Glomerular endothelial cell (primary cell): ENCODE measurements at places on chromosomes 6 and 20. TPM values are rescaled to one million over a fixed set of nuclear protein-coding genes. Genes with fewer than 3 reads are reported as not detected.

DNA sequence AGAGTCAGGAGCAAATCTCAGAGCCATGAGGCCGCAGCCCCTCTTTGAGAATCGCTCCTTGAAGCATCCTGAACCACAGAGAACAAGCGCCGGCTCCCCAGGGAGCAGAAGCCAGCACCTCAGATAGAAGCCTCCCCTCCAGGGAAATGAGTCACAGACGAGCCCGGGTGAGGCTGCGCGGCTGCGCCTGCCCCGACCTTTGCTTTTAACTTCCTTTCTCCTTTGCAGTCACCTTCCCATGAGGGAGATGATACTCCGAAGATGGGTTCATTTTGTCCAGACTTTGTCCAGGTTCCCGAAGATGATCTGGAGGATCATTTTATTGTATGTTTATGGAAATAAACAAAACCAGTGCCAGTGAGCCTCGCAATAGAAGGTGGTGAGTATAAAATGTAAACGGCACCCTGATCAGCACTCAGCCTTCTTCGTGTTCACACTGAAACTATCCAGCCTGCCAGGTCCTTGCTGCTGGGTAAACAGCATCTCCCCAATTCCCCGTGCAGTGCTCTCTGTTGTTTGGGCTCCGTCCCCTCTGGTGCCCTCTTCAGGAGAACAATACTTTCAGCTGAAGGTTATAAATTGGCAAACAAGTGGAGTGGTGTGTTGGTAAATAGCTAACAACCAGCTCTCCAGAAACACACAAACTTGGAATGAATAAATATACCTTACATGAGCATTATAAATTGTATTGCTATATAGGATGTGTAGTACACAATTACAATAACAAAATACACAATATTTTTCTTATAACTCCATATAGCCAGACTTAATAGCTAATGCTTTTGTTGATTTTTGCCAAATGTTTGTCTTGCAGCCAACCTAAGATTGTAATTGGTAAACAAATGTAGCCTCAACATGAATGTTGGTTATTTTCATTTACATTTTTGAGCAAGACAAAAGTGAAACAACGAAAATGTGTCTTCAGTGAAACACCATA lies 41.4 kb upstream of the TMEM181 start:
- no peak for DNase-seq

Gene CAGE1
- not detected in 2 replicates for total RNA-seq

Gene SERPINB1
- total RNA-seq: 25.0 and 34.7 TPM in 2 replicates

DNA sequence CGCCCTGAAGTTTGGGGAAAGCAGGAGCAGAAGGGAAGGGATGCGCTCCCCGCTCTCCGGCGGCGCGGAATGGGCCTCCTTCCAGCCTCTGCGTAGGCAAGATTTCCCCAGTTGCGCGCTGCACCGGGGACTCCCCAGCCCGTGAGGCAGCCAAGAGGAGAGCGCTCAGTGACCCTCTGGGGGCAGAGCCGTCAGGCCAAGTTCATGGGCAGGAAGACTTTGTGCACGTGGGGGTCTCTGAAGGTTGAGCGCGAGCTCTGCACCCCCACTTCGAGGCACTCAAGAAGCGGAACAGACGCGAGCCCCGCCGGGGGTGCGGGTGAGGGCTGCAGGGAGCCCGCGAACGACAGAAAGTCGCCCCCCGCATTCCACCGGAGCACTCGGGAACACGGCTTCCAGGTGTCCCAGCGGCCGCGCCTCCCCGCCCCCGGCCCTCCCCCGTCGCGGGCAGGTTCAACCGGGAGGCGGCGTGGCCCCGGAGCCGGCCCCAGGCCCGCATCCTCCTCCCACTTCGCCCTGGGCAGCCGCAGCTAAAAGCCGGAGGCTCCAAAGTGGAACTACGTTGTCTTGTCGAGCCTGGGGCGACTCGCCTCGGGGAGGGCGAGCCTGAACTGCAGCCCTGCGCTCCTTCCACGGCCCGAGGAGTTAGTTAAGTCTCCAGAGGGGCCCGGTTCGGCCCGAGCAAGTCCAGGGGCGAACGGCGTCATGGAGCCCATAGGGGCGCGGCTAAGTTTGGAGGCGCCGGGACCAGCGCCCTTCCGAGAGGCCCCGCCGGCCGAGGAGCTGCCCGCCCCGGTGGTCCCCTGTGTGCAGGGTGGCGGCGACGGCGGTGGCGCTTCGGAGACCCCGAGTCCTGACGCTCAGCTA lies at the start of gene PPP1R3G:
PPP1R3G (plus strand) TSS at position 561 of the 867 bp plus-strand sequence; CDS start at position 706, 145 bp downstream.
- DNase-seq: no peak

DNA sequence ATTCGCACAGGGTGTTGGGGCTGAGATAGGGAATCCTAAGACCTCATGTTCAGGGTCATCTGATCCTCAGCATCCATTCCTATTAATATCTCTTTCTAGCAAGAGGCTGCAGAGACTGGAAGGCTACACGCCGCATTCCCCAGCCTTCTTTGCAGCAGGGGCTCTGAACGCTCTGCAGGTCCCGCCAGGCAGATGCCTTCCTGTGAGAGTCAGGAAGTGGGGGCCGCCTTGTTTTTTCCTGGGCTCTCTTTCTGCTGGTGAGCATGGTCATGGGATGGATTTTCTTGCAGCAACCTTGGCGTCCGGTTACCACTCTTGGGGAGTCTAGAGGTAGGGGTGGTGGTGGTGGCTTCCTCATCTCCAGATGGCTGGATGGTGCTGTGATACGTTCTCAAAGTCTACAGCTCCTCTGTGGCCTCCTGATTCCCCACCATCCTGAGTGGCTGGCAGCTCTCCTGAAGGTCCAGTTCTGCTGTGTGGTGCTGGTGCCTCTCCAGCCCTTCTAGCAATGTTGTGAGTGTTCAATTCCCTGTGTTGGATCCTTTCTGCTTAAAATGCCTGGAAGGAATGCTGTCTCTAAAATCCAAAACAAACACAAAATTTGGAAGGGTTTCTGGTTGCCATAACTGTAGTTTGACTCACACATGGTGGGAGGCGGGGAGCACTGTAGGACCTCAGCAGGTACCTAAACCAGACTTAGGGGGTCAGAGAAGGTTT lies 111.9 kb downstream of the CEBPB start:
- DNase-seq: no peak

Gene VSX1
- not detected in 2 replicates for total RNA-seq

- no peak for DNase-seq
These were observed 33.6 kb upstream of the CST7 start for GRCh38 chr20:24915440-24915839.

GRCh38 chr20:47817573-47817972 lies 32.3 kb upstream of the SULF2 start:
- no peak for DNase-seq
